ENCODE measurements at places on chromosomes 11 and 22.

DNA sequence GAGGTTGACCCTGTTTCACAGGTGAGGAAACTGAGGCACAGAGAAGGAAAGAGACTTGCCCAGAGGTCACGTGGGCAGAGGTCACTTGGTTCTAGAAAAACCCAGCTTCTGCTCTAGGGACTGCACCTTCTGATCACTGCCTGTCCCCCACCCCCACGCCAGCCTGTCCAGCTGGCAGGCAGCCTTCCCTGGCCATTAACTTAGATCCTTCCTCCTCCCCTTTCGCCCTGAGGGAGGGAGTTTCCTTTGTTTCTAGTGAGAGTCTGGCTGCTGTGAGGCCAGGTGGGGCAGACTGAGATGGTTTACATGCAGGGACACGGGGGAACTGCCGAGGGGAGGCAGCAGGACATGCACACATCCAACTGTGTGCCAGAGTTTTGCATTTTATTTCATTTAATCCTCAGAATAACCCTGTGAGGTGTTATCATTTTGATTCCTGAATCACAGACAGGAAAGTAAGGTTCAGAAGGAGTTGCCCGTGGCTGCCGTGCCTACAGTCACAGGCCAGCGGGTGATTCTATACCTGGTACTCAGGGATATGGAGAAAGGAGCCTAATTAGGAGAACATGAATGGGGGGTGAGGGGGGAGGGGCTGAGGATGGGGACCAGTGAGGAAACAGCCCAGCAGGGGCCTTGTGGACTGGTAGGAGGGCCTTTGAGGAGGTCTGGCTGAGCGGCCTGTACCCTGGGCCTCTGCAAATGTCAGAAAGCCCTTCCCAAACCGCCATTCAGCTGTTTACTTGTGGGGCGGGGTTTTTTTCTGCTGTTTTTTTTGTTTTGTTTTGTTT is 3.4 kb downstream of the FAM83F start:
- no peak for DNase-seq

- DNase-seq = no peak
Observed at GRCh38 chr11:13045734-13046133, 36.6 kb downstream of the RASSF10 start.

DNA sequence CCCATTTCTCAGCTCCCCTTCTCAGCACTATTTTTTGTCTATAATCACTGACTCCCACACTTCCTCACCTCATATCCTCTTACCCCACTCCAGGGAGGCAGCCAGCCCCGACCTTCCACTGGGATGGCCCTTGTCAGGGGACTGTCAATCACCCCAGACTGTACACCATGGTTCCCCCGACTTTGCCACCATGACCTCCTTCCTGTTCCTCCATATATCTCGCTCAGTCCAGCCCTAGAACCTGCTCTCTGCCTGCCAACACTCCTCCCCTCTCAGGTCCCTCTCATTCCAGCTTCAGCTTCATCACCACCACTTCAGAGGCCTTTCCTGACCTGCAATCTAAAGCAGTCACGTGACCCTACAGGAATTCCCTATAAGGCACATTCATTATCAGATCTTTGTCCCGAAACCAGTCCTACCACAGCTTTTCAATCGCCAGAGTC is 16.5 kb downstream of the PRPF19 start:
- no peak for DNase-seq

DNA sequence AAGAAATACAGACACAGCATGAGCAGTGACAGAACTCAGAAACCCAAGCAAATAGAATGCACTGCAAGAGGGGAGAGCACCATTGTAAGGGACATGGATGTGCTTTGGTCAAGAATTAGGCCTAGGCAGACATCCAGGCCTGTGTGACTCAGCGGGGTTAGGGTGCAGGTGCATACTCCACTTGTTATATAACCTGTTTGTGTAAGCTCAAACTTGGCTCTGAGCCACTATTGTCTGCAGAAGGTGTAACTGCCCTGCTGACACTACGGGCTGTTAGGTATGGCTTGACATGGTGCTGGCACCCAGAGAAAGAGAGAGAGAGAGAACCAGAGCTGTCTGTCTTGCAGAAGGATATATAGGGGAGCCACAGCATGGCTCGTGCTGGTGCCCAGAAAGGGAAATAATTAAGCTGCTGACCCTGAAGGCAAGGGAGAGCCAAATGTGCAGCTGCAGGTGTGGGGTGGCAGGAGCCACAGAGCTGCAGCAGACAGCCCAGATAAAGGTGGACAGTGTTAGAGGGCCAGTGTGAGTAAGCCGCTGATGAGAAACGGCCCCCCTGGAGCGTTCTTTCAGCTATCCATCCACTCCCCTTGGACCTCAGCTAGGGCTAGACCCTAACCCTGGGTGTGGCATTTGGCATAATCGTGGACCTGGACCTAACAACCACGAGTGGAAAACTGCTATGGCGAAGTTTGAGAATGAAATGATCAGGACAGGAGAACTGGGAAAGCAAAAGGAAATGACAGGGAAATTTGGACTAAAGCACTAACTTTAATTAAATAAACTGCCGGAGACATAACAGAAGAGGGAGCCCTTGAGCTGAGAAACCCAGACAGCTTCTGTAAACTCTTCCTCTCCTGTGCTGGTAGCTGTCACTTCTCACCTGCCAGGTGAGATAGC is 253.0 kb upstream of the CCDC179 start:
- DNase-seq = no peak

DNA sequence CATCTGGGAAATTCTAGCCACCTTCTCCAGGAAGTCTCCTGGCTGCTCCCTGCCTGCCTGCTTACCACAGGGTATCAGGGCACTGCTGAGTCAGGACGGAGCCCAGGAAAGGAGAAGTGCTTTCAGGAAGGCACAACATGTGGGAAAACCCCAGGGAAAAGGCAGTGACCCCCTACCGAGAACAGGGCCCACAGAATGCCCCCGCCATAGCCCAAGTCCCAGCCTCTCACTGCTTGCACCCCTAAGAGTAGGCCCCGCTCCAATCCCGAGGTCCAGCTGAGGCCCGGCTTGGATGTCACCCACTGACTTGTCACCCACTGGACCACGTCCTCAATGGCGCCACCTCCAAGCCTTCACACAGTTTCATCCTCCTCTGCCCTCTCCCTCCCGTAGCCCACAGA is 34.1 kb downstream of the ARAP1 start:
- DNase-seq = peak; percentile 86

GRCh38 chr11:95897731-95898130 is 26.2 kb downstream of the MTMR2 start:
- DNase-seq = no peak

- no peak for DNase-seq
Observed at GRCh38 chr22:37275622-37276021, 6.7 kb upstream of the CYTH4 start.
